ENCODE measurements at places on chromosomes 5 and 9.

DNA sequence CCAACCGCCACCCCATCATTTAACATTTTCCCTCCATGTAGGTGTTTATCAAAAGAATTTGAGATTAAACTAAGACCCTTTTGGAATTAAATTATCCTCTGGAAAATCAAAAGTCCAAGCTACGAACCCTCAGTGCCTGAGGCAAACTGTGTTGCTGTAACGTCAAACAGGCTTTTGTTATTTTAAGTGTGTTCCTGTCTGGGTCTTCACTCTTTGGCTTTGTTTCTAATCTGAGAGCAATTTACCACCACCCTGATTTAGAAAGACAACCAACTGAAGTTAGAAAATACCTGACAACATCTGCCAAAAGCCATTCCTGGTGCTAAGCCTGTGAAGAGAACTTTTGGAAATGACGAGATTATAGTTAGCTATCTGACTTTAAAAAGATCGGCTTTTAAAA lies 199.9 kb downstream of the DIRAS2 start:
- DNase-seq, result no peak

GRCh38 chr9:105306351-105307140 lies 62.1 kb downstream of the SLC44A1 start:
- no peak for DNase-seq

DNA sequence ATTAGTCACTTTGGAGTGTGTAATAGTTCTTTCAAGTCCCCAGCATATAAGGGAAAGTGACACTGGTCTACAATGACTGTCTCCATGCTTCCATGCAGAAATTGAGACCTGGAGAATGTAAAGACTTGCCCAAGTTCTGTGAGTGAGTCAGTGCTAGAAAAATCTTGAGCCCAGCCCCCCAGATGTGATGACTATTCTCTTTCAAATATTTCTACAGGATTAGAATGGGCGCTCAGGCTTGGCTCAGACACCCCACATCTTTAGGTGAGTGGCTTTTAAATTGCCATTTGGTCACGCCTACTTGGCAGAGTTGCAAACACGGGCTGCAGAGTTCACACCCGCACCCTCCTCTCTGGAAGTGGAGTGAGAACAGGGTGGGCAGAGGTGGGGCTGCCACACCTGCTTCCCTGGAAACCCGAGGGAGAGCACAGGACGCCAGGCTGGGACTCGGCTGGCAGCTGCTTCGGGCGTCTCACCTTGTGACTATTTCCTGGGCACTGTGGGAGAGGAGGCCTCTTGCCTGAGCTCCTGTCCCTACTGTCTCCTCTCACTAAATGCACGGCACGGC lies 37.6 kb downstream of the ROPN1L start:
- no peak for DNase-seq

GRCh38 chr9:79663300-79663699 lies 91.5 kb downstream of the TLE4 start:
- no peak for DNase-seq

DNA sequence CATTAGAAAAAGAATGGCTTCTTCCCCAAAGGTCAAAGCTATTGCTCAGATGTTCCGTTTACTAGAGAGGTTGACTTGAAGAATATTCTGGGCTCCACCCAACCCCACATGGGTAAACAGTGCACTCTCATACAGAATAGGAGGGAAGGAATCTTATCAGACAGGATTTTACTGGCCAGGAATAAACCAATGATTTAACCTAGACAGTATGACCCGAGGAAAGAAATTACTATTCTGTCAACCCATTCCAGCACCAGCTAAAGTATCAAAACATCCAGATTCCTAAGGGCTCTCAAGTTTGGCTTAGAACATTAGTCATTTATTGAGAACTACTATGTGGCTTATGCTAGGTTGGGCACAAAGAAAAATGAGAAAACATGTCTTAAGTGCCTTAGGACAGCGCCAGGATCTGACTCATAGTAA lies 493.6 kb upstream of the KLF4 start:
- DNase-seq, result no peak

- DNase-seq, result no peak
Observed at GRCh38 chr9:112009656-112010055, 113.0 kb downstream of the UGCG start.
